ENCODE measurements at places on chromosomes 4 and X.

DNA sequence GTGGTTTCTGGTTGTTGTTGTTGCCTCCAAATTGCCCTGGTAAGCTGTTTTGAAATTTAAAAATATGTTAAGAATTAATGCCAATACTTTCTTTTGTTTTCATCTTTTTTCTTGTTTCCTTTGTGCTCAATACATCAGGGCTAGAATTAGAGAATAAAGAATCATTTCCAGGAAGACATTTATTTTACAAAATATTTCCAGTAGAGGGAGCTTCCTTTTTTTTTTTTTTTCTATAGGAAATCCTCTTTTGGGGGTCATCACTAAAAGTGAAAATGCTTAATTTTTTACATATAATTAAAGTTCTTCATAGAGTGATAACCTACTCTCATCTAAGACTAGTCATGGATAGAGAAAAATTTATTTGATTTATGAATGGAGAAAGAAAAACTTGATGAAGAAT, 2.4 kb downstream of the GLRA3 start:
- no peak for DNase-seq

GRCh38 chrX:72101597-72102037, 30.1 kb downstream of the RTL5 start:
- peak; percentile 35 for DNase-seq

DNA sequence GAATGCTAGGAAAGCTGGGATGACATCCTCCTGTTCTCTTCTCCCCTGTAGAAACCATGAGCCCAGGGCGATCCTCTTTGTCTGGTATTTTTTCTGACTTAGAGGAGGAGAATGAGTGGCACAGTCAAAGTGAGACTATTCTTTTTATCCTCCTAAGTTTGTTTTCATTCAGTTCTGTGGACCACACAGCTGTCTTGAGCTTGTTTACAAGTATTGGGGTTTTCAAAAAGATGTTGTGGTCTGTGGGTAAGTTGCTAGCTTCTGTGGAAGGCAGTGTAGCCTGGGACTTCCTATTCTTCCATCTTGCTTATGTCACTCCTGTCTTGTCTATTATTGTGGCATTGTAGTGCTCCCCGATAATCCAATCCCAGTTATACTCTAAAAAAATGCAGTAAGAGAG, 223.0 kb downstream of the PAPSS1 start:
- DNase-seq: no peak

DNA sequence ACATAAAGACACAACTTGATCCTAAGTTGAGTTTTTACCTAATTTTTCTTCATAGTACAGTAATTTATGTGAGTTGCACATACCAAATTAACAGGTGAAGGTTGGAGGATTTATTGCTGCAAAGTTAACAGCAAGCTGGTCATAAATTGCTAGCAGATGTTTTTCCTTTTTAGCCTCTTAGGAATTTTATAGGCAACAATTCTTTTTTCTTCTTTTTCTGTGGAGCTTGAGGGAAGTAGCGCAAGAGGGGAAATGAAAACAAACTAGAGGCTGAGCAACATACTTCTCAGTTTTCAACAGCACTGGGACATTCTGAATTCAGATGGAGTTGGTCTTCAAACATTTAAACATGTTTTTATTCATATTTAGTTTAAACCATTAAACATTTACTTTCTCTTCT, 63.7 kb upstream of the TLR2 start:
- peak; percentile 3 for DNase-seq

- DNase-seq: no peak
These were observed 233.9 kb upstream of the CXXC4 start for GRCh38 chr4:104728380-104729122.

GRCh38 chrX:81377329-81377728, 175.4 kb downstream of the SH3BGRL start:
- DNase-seq: peak; percentile 0

DNA sequence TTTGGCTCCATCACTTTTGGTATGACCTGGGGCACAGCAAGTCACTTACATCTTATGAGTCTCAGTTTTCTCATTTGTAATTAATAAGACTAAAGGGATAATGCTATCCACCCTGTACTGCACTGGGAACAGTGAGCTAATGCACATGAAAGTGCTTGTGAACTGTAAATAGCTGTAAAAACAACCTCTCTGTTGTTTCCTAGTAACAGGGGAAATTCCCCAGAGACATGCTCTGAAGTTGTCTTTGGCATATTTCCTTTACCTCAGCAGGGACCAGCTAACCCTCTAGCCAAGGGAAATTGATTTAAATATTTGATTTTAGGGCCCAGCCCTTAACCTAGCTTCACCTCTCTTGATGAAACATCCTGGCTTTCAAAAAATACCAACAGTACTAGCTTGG, 6.1 kb upstream of the CYSLTR1 start:
- no peak for DNase-seq

DNA sequence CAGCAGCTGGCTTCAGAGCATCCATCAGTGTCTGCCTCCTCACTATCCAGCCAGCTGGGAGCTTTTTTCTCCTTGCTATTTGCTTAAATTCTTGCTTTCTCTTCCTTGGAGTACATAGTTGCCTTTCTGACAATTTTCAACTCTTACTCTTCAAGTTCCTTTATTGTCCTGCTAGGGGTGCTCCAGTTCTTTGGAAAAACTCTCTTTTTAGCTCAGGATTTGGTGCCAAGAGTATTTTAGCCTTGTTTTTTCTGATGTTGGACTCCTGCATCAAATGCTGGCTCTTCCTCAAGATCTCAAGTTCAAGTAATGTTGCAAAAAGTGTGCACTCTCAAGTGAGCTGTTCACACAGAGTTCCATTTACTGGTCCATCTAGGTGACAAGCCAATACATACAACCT, 126.4 kb downstream of the KDR start:
- no peak for DNase-seq

DNA sequence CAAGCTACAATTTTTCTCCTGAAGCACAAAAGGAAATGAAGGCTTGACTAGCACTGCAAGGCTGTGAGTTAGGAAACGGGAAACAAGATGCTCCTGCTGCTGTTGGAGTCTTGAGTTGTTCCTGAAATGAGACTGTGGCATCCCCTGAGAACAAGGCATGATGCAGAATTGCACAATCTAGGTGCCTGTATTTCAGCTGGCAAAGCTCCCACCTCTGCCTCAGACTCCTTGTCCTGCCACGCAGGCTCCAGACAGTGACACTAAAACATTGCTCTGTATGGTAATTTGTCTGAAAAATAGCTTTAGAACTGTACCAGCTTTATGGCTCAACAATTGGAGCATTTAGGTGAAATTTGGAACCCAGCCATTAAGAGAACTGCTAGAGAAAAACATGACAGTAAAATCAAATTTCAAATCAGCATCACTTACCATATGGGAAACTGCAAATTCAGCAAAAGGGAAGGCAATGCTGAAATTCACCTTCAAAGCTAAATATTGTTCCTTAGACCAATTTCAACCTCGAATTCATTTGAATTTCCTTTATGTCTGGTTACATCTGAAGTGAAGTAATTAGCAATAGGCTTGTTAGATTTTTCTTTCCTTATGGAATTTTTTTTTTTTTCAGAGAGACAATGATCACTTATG, 103.4 kb downstream of the MFAP3L start:
- no peak for DNase-seq

DNA sequence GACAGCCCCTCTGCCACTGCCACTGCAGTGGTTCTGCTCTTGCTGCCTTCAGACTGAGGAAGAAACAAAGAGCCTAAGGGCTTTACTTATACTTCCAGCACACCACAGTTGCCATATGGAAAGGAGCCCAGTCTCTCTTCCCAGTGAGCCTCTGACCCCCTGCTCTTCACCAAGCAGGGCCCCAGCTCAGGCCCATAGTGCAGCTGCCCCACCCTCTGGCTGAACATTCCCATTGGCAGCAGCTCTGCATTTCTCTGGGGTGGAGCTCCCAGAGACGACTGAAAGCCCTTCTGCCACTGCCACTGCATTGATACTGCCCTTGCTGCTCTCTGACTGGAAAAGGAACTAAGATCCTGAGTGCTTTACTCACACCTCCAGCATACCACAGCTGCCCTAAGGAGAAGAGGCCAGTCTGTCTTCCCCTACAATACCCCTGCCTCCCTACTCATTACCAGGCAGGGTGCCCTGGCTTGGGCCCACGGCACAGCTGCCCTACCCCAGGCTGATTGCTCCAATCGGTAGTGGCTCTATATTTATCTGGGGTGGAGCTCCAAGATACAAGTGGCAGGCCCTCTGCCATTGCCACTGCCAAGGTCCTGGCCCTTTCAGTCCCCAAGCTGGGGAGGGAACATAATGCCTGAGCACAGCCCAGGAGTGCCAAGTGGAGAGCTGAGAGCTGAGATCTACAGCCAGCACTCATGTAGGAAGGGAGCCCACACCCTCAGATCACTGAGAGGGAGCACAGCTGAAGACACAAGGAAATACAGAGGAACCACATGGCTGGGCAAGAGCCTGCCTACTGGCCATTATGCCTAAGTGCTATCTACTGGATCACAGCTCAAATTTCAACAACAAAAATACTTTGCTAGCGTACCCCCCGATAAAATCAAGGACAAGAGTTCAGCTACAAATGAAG, 36.0 kb downstream of the AWAT2 start:
- DNase-seq: no peak

GRCh38 chr4:41374490-41374889, 117.8 kb downstream of the UCHL1 start:
- no peak for DNase-seq

GRCh38 chr4:110702326-110702725, 79.4 kb upstream of the PITX2 start:
- no peak for DNase-seq

GRCh38 chr4:183757060-183757459, 98.0 kb downstream of the TRAPPC11 start:
- no peak for DNase-seq

GRCh38 chrX:101658661-101659491, 774 bp downstream of the ARMCX2 start:
- no peak for DNase-seq

GRCh38 chr4:8779490-8779932, 92.1 kb downstream of the HMX1 start:
- DNase-seq: no peak

GRCh38 chr4:25941457-25942221, 27.6 kb downstream of the SMIM20 start:
- no peak for DNase-seq

DNA sequence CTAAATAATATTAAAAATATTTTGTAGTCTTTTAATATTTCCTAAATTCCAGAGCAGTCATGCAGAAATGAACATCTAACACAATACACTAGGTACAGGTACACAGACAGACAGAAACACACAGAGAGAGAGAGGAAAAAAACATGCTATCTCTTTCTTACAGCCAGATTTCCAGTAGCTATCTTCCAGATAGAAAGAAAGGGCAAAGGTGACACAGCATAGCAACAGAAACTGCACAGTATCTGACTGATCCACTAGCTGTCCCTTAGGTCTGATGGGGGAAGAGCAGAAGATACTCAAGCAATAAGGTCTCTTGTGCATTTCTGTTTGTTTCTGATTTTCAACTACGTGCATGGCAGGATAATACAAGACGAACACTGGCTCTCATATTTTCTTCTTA, 7.8 kb downstream of the FBXW7 start:
- no peak for DNase-seq

DNA sequence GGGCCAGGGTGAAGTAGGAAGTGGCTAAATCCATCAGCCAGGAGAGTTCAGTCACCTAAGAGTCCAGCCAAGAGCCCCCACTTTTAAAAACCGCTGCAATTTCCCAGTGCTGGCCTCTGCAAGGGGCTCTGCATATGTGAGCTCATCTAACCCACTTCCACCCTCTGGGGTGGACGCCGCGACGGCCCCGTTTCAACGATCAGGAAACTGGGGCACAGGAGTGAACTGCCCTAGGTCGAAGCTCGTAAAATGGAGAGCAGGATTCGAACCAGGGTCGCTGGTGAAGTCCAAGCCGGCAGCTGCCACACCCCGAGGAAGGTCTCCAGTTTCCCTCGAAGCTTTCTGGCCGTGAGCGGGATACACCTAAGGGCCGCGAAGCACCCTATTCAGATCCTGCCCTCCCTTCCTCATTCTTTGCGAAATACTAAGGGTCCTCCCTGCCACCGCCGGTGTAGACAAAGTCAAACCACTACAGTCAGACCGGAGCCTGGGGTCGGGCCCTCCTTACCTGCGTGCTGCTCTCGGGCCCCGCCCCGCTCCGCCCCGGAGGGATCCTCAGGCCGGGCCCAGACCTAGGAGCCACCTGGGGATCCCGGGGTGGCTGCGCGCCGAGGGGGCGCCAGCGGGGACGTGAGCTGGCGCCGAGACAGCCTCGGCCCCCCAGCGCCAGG, 446 bp downstream of the EVC2 start:
- no peak for DNase-seq
